ENCODE measurements at places on chromosomes 6 and 20.
A peak's percentile ranks its signal among the peaks of the same experiment; 100 is the strongest.

DNA sequence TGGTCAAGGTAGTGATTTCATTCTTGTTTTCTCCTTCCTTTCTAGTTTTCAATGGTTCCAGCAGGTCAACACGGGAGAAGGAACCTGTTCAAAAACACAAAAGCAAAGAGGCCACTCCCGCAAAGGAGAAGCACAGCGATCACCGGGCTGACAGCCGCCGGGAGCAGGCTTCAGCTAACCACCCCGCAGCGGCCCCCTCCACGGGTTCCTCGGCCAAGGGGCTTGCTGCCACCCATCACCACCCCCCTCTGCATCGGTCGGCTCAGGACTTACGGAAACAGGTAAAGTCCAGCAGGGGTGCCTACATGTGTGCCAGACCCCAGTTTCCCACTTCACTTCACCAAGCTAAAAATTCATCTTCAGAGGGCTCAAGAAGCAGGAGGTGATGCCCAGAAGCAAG is 175.6 kb downstream of the DTNBP1 start:
- no peak for DNase-seq

DNA sequence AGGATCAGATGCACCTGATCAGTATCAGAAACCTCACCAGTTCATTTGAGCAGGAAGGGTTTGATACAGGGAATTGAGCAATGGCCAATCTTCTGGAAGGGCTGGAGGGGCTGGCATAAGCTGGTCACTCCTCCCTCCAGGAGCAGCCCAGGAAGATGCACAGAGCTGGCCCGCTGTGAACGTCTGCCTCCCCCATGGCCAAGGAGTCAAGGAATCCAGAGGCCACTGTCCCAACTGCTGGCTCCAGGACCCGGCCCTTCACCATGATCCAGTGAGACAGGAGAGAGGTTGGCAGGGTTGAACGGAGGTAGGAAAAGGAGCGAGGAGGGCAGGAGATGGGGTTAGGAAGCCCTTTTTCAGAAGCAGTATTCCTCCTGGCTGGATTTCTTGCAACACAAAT is 113.9 kb upstream of the CST7 start:
- DNase-seq, result no peak

DNA sequence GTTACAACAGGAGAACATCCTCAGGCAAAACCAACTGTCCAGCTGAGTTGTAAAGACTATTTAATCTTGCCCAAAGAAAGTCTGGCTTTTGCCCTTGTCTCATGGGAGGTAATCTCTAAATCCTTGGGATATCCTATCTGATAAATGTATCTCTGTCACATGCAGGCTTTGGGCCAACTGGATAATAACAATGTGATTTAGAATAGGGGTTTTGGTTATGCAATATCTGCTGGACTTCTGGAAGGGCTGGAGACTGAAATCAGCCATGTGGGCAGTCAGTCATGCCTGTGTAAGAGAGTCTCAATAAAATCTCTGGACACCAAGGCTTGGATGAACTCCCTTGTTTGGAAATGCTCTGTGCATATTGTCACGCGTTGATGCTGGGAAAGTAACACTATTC is 56.3 kb upstream of the PRL start:
- no peak for DNase-seq

DNA sequence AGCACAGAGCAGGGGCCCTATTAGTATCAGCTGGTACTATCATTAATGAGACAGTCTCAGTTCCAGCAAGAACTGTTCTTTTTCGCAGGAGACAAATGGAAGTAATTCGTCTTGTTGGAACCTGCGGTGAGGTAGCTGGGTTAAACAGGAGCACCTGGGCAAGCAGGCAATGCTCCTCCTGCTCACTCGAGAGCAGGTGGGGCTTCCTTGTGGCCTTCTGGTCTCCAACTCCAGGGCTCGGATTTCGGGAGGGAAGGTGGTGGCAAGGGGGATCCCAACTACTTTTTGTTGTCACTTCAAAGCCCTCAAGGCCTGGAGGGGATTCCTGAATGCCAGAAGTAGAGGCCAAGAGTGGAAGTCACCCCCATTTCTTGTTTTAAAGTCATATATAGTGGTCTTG is 1.3 kb upstream of the SPEF1 start:
- peak; percentile 41 for DNase-seq

DNA sequence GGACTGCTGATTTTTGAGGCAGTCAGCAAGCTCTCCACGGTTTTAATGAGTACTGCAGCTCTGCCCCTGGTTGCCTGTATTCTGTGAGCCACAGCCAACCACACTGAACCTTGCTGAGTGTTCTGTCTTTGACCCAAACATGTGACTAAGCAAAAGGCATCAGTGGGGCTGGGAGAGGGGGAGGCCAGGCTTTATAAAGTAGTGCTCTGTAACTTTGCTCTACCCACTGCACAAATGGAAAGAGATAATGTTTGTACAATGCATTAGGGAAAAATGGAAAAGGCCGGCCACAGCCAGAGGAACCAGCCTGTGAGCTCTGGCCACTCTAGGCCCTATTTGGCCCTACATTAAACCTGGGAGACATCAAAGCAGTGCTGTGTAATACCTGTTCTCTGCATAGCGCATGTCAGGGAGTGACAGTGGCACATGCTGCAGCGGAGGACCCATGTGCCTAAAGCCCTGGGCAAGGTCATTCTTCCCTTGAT is 22.0 kb downstream of the KLHL31 start:
- no peak for DNase-seq

- DNase-seq, result no peak
Measured at GRCh38 chr6:113011389-113011788, 664.3 kb downstream of the RFPL4B start.

GRCh38 chr20:56195946-56196345 is 52.6 kb upstream of the MC3R start:
- DNase-seq, result no peak

DNA sequence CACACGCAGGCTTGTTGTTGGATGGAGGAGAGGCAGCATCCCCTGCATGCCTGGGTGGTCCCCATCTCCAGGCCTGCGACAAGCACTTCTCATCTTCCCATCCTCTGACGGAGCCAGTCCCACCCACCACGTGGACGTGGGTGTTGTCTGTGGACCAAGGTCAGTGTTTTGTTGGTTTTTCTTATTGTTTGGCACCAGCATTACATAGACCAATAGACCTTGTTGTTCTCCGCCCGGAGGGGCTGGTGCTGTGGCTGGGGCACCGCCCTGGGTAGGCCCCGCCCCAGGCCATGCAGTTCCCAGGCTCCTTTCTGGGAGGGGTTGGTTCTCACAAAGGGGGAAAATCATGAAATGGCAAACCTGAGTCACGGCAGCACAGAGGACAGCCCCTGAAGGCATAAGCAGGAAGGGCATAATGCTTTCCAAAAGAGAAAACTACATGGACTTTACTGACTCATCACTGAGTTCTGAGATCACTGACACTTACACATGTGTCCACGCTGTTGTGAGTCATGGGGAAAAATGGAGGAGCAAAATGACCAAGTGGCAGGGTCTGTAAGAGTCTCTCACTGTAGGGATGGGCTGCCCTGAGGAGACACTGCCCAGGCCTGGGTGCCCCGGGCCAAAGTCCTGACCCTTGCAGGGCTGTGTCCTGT is 90.8 kb downstream of the THBS2 start:
- DNase-seq, result no peak

DNA sequence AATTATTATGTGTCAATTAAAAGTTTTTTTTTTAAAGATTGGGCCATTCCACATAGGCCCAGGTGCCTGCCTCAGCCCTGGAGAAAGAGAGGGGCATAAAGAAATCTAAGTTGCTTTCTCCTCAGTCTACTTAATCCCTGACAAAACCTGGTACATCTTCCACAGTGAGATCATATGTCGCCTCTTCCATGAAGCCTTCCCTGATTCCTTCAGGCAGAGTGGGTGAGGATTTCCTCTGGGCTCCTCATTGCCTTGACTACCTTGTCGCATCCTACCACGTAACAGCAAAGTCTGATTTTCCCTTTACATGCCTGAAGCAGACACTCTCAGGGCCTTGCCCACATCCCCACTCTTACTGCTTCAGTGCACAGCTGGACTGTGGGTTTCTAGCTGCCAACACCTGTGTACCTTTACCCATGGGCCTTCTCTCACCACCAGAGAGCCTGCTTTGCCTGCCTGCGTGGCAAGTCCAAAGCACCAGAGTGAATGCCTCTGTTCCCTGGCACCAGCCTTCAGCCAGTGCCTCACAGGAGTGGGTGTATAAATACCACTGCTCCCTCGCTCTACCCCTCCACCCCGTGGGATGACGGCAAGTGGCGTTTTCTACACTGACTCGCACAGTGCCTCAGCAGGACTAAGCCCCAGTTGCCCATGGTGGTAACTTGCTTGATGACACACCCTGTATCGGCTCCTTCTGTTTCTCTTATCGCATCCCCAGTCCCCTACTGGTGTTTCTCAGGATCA is 68.0 kb downstream of the EYA2 start:
- no peak for DNase-seq

DNA sequence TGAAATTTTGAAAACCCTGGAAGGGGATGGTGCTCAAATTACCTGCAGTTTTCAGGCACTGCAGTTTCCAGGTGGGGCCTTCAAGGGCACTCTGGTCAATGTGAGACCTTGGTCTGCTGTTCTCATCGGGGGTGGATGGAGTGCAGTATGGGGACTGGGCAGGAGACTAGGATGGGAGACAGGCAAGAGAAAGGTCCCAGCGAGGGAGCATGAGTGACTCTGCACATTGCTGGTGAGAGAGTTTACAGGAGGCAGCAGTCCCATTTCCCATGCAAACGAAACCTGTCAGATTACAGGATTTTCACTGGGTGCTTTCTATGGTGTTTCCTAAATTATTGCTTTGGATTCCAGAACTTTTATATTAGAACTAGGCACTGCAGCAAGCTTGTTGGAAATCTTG is 73.5 kb upstream of the DTNBP1 start:
- no peak for DNase-seq

DNA sequence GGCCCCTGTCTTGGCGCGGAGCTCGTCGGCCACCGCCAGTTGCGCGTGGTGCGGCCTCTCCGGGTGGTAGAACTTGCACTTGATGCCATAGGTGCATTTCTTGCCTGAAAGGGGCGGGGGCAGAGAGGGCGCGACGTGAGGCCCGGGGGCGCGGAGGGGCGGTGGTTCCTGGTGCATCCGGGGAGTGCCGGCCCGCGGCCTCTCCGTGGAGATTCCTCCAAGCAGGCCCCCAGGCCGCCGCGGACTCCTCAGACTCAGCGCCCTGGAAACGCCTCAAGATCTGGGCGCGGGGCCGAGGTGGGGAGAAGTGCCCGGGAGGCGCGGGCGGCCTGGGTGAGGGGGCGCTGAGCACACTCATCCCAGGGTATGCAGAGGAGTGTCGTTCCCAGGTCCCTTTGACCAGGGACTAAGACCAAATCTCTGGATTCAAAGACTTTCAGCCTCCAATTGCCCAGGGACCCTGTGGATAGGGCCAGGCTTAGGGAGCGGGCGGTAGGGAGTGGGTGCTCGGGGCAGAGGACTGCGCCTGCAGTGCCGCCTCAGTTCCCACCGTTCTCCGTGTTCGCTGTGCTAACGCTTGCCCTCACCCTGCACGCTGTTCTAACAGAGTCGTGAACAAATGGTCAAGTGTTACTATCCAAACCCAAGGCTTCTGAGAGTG is 33.3 kb downstream of the ZC3H12D start:
- no peak for DNase-seq

DNA sequence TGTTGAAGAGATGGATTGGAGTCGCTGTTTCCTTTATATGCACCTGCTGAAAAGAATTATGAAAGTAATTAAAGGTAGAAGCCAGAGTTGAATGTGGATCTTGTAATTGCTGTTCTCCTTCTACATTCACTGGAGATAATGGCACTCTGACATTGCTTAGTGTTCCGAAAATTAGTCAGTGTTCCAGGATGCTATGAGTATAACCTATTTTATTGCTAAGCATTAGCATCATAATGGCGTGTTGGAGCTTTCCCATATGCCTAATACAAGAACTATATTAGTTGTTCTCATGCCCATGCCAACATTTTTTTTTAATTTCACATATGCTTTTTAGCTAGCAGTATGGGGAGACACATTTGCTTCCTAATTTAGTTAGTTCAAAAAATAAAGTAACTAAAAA is 236.4 kb downstream of the ARHGAP18 start:
- no peak for DNase-seq

GRCh38 chr20:9583151-9583550 is 68.8 kb downstream of the LAMP5 start:
- no peak for DNase-seq

GRCh38 chr6:34555007-34555322 is 1.2 kb downstream of the SPDEF start:
- DNase-seq, result no peak

- DNase-seq, result no peak
Measured at GRCh38 chr6:36660771-36661471, 17.6 kb upstream of the CDKN1A start.

DNA sequence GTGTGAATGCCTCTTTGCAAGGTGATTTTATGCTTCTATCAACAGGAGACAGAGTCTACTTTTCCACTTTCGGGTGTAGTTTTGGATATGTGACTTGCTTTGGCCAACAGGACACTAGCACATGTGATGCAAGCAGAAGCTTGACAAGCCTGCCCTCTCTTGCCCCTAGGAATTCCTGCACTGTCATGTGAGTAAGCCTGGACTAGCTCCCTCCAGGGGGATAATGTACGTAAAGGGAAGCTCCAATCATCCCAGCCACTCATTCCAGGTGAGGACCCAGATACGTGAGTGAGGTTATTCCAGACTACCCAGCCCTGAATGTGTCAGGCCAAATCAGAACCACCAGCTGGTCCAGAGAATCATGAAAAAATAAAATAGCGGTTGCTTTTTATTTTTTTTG is 33.3 kb downstream of the BEND3 start:
- no peak for DNase-seq

DNA sequence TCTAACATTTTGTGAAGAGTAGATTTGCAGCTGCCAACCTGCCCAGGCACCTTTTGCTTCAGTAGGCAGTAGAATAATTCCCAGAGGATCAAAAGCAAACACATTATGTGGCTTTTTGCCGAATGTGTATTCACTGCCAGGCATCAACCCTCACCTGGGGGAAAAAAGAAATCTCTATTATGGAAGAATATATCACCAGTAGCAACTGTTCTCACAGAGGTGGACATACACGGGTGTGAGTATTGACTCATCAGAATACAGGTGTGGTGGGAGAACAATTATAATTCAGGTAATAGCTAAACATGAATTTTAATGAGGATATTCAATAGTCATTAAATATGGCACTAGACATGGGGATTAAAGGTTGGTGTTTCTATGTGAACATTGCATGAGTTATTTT is 910.7 kb downstream of the TFAP2A start:
- DNase-seq, result no peak

- DNase-seq, result no peak
Measured at GRCh38 chr20:56841346-56841908, 212.3 kb downstream of the TFAP2C start.

- DNase-seq, result no peak
Measured at GRCh38 chr20:32959351-32960221, 44.6 kb downstream of the SUN5 start.

GRCh38 chr20:48908656-48909319 is 12.7 kb upstream of the ARFGEF2 start:
- DNase-seq, result no peak
